Right lobe of liver (tissue), 6 donors: ENCODE measurements at places on chromosomes 12 and 14. TPM values are rescaled to one million over a fixed set of nuclear protein-coding genes. Genes with fewer than 3 reads are reported as not detected.

The TMTC1 gene
- 3.3 TPM for total RNA-seq

The EPYC gene
- total RNA-seq = not detected

The CLEC2A gene
- not detected for total RNA-seq

The LRP1 gene
- total RNA-seq = 299 TPM

The ANO4 gene
- not detected for total RNA-seq

The TAPBPL gene
- 19.5 TPM for total RNA-seq

DNA sequence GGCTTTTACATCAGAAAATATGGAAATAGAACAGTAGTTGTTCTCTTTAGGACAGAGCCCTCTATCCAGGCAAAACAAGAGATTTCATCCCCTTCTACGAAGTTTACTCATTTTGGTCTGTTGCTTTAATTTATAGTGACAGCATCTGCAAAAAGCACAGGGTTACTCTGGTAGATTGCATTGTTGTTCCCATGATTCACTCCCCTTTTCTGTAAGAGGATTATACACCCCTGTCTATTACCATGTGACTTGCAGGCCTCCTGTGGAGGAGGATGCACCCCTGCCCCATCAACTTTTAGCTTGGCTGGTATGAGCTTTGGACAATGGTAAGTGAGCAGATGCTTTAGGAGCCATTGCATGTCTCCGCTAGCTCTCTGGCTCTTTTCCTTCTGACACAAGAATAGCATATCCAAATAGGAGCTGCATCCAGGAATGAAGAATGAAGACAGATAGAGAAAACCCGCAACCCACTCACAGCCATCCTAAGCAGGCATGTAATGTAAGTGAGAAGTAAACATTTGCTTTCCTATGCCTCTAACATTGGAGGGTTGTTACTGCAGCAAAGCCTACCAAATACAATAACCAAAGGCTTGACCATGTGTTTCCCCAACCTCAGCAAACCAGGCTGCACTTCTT is 304.2 kb downstream of the AKAP6 start:
- H3K36me3 ChIP-seq = no peaks in the 10 kb centered on the region
- no peak for DNase-seq
- no peaks in the 10 kb centered on the region for H3K4me1 ChIP-seq
- H3K27ac ChIP-seq = no peak overlapping the region
- no peak overlapping the region for H3K4me3 ChIP-seq

- DNase-seq = no peak
- H3K4me1 ChIP-seq = no peaks in the 10 kb centered on the region
- H3K36me3 ChIP-seq = no peaks in the 10 kb centered on the region
- no peak overlapping the region for H3K4me3 ChIP-seq
- no peaks in the 10 kb centered on the region for H3K27me3 ChIP-seq
- H3K27ac ChIP-seq = no peak overlapping the region
Measured at GRCh38 chr14:65440230-65440629, 27.7 kb downstream of the FUT8 start.

DNA sequence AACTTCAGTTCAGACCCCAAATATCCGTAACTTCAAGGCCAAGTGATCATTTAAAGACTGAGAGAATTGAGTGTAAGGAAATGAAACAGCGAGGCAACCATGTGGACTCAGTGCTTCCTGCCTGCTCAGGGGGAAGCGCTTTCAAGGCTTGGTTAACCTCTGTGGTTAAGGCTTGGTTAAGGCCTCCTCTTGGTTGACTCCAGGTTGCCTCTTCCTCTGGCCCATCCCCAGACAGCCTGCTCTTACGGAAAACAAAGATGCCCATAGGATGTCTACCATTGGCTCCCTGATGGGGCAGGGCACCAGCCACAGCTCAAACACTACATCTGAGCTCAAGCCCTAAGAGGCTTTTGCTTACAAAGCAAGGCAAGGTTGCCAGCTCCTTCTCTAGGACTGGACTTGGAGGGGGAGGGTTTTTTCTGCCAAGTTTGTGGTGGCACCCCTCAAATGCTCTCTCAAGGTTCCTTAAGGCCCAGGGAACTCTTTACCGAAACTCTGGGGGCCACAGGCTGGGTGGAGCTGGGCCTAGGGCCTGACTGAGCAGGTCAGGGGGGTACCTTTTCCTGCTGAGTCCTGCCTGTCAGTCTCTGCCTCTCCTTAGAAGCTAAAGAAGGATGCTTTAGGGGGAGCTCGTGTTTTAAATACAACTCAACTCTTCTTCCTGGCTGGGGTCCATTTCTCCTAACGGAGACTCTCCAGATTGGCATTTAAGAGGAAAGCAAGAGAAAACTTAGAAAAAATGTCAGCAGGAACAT is 13.7 kb downstream of the COL2A1 start:
- no peaks in the 10 kb centered on the region for H3K36me3 ChIP-seq
- H3K4me1 ChIP-seq = no peaks in the 10 kb centered on the region
- H3K4me3 ChIP-seq = no peak overlapping the region
- no peaks in the 10 kb centered on the region for H3K27me3 ChIP-seq
- H3K27ac ChIP-seq = no peak overlapping the region

GRCh38 chr12:62705846-62706245 is 229.1 kb downstream of the PPM1H start:
- no peak for DNase-seq
- no peaks in the 10 kb centered on the region for H3K36me3 ChIP-seq
- H3K4me1 ChIP-seq = peaks cover 3% of the 10 kb centered on the region
- H3K27ac ChIP-seq = no peak overlapping the region
- H3K4me3 ChIP-seq = no peak overlapping the region

DNA sequence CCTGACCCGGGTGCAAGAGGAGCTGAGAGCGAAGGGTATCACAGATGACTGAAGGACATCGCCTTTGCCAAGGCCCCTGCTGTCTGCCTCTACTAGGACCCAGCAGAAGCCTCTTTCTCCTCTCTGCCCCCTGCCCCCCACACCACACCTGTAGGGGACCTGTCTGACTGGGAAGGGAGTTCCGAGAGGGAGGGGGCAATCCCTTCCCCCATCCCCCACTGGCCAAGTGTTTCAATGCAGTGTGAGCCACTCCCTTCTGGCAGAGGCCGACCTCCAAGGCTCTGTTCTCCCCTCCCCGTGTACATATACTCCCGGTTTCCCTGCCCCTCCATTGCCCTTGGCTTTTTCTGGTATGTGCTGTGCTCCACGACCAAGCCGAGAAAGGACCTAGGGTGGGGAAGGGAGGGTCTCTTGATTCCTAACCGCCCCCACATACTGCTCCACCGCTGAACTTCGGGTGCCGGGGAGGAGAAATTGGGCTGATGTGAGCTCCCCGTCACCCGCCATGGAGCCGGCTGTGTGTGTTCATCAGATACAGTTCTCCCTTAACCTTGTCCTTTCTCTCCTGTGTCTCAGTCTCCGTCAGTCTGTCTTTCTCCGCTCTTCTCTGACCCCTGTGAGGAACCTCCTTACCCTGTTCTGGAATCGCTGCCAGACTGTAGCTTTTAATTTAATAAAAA is 2.0 kb upstream of the ARHGEF25 start:
- H3K36me3 ChIP-seq = no peaks in the 10 kb centered on the region
- peaks cover 8% of the 10 kb centered on the region for H3K27me3 ChIP-seq
- no peak overlapping the region for H3K4me3 ChIP-seq
- H3K27ac ChIP-seq = no peak overlapping the region

GRCh38 chr12:25938581-25938980 is 19.9 kb upstream of the RASSF8 start:
- no peak overlapping the region for H3K4me3 ChIP-seq
- no peaks in the 10 kb centered on the region for H3K27me3 ChIP-seq
- no peaks in the 10 kb centered on the region for H3K4me1 ChIP-seq
- DNase-seq = no peak

- no peaks in the 10 kb centered on the region for H3K27me3 ChIP-seq
- H3K36me3 ChIP-seq = no peaks in the 10 kb centered on the region
- DNase-seq = no peak
- no peaks in the 10 kb centered on the region for H3K4me1 ChIP-seq
- no peak within 1 kb of the TSS for H3K27ac ChIP-seq
- no peak within 1 kb of the TSS for H3K4me3 ChIP-seq
Measured at GRCh38 chr12:4379405-4379804, at the start of gene FGF23. Gene FGF23 (minus strand): TSS chr12:4379712. CDS start chr12:4379582, 130 bp downstream.

- H3K27ac ChIP-seq = no peak overlapping the region
- no peak overlapping the region for H3K4me3 ChIP-seq
- no peaks in the 10 kb centered on the region for H3K4me1 ChIP-seq
- DNase-seq = no peak
- H3K27me3 ChIP-seq = no peaks in the 10 kb centered on the region
Measured at GRCh38 chr14:97536421-97536820, 739.2 kb downstream of the VRK1 start.

- DNase-seq = no peak
- no peaks in the 10 kb centered on the region for H3K36me3 ChIP-seq
- no peaks in the 10 kb centered on the region for H3K27me3 ChIP-seq
- H3K4me1 ChIP-seq = no peaks in the 10 kb centered on the region
Measured at GRCh38 chr14:61218157-61218556, 63.0 kb downstream of the TMEM30B start.

DNA sequence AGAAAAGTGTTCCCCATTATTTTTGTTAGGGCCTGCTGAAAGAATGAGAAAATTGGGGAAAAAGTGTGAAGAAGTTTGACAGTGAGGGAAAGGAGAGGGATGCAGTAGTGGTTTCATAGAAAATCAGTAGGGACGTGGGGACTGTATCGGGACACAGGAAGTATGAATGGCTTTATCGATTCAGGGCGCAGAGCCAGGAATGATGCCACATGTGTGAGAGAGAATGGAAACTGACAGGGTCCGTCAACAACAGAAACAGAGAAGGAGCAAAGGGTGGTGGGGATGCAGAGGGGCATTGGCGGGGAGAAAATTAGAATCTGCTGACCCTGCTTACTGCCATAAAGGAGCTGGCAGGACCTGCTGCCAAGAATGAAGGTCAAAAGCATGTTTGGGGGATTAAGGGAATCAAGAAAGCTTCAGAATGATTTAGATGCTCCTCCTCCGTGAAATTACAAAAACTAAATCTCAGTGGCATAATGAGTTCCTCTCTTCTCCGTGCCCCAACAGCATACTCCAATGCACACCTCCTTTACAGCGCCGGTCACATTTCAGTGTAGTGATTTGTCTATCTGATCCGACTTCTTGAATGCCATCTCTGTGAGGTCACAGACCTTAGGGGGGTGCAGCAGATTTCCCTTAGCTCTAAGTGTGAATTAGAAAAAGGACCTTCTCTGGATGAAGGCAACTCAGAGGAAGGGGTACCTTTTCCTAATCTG is 92.6 kb downstream of the EMP1 start:
- no peaks in the 10 kb centered on the region for H3K36me3 ChIP-seq
- peak; percentile 67 for DNase-seq
- no peak overlapping the region for H3K27ac ChIP-seq
- no peaks in the 10 kb centered on the region for H3K27me3 ChIP-seq
- H3K4me1 ChIP-seq = no peaks in the 10 kb centered on the region
- H3K4me3 ChIP-seq = no peak overlapping the region

DNA sequence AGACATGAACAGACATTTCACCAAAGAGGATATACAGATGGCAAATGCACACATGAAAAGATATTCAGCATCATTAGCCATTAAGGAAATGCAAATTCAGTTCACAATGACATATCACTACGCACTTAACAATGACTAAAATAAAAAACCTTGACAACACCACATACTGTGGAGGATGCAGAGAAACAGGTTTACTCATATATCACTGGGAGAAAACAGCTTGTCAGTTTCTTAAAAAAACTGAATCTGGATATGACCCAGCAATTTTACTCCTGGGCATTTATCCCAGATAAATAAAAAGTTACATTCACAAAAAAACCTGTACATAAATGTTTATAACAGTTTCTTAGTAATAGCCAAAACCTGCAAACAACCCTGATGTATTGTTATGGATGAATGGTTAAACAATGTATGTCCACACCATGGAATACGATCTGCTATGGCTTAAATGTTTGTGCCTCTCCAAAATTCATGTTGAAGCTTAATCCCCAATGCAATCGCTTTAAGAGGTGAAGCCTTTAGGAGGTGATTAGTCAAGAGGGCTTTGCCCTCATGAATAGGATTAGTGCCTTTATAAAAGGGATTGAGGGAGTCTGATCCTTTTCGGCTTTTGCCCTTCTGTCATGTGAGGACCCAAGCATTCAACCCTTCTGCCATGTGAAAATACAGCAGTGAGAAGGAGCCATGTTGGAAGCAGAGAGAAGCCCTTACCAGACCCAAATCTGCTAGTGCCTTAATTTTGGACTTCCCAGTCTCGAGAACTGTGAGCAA is 36.0 kb upstream of the PPP4R3A start:
- H3K36me3 ChIP-seq = no peaks in the 10 kb centered on the region
- no peak overlapping the region for H3K4me3 ChIP-seq
- H3K27ac ChIP-seq = no peak overlapping the region

DNA sequence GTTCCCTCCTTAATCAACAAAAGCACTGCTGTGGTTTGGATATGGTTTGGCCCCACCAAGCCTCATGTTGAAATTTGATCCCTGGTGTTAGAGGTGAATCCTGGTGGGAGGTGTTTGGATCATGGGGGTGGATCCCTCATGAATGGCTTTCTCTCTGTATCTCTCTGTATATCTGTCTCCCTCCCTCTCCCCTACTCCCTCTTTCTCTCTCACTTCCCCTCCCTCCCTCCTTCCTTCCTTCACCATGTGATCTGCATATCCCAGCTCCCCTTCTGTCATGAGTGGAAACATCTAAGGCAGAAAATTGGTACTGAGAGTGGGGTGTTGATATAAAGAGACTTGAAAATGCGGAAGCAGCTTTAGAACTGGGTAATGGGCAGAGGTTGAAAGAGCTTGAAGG is 5.2 kb downstream of the GSKIP start:
- DNase-seq = no peak
- H3K4me3 ChIP-seq = no peak overlapping the region
- H3K27ac ChIP-seq = no peak overlapping the region
- no peaks in the 10 kb centered on the region for H3K27me3 ChIP-seq
- peaks cover 12% of the 10 kb centered on the region for H3K4me1 ChIP-seq

DNA sequence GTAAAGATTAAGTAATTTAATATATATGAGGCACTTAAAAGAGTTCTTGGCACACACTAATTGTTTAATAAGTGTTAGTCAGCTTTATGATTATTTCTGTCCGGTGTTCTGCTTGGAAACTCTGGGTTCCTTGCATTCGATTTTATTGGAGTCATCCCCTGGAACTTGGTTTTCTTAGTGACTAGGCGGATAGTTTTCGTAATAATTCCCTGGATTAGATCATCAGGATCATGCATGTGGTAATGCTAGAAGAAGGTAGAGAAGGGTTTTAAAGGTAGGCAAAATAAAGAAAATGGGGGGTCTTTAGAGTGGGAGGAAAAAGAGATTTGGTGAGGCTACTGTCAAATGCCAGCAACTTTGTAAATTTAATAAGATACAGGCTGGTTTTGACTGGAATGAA is 88.4 kb downstream of the MYF5 start:
- no peaks in the 10 kb centered on the region for H3K4me1 ChIP-seq
- H3K27ac ChIP-seq = no peak overlapping the region
- H3K27me3 ChIP-seq = no peaks in the 10 kb centered on the region
- no peaks in the 10 kb centered on the region for H3K36me3 ChIP-seq
- H3K4me3 ChIP-seq = no peak overlapping the region

- no peak overlapping the region for H3K27ac ChIP-seq
- H3K27me3 ChIP-seq = no peaks in the 10 kb centered on the region
- no peak for DNase-seq
- H3K36me3 ChIP-seq = no peaks in the 10 kb centered on the region
Measured at GRCh38 chr12:14577344-14577743, 9.7 kb upstream of the PLBD1 start.
